ENCODE measurements at places on chromosomes 2 and 18. TPM values are rescaled to one million over a fixed set of nuclear protein-coding genes. Genes with fewer than 3 reads are reported as not detected.

Gene OSBPL6
- total RNA-seq = not detected

Gene SLC38A11
- total RNA-seq = 5.3 TPM

Gene CFAP53
- total RNA-seq = not detected

Gene DNER
- not detected for total RNA-seq

Gene MEP1B
- total RNA-seq = not detected

Gene NPAS2
- 9.8 TPM for total RNA-seq

Gene RESP18
- not detected for total RNA-seq

Gene NT5C1B
- total RNA-seq = not detected

Gene IL36G
- not detected for total RNA-seq

Gene RGPD3
- 0.03 TPM for total RNA-seq

Gene C2orf81
- 3.9 TPM for total RNA-seq

Gene NBAS
- total RNA-seq = 17.3 TPM

Gene SLC23A3
- total RNA-seq = 9.9 TPM

Gene ANKRD30B
- 0.03 TPM for total RNA-seq

Data from HT-29 (cell line).